Glomerular endothelial cell (primary cell): ENCODE measurements at places on chromosomes 2 and 18.

DNA sequence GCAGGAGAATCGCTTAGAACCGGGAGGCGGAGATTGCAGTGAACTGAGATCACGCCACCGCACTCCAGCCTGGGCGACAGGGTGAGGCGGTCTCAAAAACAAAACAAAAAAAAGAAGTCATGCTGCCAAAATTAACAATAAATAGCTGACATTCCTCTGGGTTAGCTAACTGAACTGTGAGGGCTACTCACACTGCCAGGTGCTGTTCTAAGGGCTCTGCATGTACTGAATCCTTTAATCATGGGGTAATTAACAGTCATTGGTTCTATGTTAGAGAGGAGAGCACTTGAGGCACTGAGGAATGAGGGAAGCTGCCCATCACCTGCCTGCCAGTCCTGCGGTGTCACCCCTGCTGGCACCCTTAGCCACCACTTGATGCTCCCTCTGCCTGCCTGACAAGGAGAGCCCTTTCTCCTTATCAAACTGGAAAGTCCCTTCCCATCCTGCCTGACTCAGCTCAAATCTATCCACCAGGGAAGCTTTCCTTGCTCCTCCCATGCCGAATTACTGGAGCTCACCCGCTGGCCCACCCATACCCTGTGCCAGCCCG, 73.0 kb upstream of the RIOK3 start:
- DNase-seq, result no peak

DNA sequence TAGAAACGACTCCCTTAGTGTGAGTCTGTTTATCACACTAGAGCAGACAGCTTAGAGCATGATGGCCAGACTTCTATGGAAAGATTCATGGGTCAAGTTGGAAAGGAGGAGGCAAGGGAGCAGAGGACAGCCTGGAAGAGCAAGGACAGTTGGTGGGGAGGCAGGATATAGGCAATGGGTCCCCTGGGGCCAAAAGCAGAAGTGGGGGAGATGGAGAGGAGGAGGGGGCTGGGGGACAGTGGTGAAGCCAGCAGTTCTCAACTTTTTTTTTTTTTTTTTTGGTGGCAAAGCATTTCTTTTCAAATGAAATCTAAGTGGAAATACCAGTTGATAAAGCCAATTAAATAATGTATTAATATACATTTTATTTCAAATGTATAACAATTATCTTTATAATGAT, 197.9 kb downstream of the HRH4 start:
- no peak for DNase-seq

- no peak for DNase-seq
These were observed 24.2 kb downstream of the ADI1 start for GRCh38 chr2:3494984-3495666.

DNA sequence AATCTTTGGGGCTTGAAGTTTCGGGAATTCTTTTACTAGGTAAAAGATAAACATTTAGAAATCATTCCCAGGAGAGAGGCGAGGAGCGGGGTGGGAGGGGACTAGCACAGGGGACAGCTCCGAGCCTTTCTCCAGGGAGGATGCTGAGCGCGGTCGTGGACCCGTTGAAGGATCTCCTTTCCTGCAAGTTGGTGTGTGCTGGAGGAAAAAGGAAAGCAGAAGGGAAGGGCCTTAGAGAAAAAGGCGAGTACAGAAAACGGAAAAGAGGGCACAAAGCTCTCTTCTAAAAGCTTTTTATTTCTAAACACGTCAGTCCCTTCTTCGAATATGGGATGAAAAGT, 640 bp downstream of the SLC39A6 start:
- no peak for DNase-seq

GRCh38 chr2:198273660-198274059, 469.3 kb downstream of the PLCL1 start:
- no peak for DNase-seq

- DNase-seq, result no peak
These were observed 11.8 kb downstream of the DSC3 start for GRCh38 chr18:31030574-31031278.

- no peak for DNase-seq
These were observed 31.0 kb downstream of the INO80D start for GRCh38 chr2:206054952-206055351.

GRCh38 chr2:220998156-220998555, 573.9 kb downstream of the EPHA4 start:
- DNase-seq, result no peak

GRCh38 chr2:83162421-83162820, 1296.7 kb downstream of the SUCLG1 start:
- no peak for DNase-seq

- DNase-seq, result no peak
These were observed 30.0 kb upstream of the KLHL29 start for GRCh38 chr2:23355001-23355400.

- DNase-seq, result no peak
These were observed 94.6 kb downstream of the EN1 start for GRCh38 chr2:118752762-118753429.

DNA sequence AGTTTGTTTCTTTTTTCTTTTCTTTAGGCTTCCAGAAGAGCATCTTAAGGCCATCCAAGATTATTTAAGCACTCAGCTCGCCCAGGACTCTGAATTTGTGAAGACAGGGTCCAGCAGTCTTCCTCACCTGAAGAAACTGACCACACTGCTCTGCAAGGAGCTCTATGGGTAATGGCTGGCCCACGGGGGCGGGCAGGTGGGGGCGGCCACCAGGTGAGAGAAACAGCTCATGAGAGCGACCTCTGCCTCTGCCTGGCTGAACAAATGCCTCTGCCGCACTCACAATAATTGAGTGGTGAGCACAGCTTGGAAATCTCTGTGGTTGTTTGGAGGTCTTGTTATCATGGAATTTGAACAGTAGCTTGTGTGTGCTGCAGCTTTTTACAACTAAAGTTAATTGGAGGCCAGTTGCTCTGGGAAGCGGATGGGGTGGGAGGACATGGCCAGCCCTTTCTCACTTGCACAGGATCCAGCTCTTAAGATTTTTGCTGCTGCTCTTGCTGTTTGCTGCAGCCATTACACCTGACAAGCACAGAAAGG, 70.4 kb downstream of the INPP5D start:
- DNase-seq, result no peak

DNA sequence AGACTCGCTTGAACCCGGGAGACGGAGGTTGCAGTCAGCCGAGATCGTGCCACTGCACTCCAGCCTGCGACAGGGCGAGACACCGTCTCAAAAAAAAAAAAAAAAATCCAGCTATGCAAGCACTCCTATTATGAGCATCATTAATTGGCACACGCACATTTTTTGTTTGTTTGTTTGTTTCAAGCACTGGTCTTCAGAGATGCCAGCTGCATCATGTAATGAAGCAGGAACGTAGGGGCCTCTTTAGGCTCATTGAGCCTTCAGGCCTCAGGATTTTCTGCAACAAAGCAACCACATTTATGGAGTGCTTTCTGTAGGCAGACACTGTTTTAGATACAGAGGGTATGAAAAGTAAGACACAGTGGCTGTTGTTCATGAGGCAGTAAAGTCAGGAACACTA, 585.8 kb downstream of the CNTNAP5 start:
- no peak for DNase-seq

DNA sequence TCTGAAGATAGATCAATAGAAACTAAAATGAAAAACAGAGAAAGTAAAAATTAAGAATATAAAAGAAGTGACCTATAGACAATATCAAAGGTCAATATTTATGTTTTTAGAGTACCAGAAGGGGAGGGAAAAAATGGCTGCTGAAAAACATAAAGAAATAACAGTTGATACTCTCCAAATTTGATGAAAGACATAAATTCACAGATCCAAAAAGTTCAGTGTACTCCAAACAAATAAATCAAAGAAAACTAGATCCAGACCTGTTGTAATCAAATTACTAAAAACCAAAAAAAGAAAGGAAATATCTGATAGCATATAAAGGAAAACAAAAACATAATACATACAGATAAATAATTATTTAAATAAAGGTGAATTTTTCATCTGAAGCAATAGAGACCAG, 1689.1 kb upstream of the TMEFF2 start:
- no peak for DNase-seq

DNA sequence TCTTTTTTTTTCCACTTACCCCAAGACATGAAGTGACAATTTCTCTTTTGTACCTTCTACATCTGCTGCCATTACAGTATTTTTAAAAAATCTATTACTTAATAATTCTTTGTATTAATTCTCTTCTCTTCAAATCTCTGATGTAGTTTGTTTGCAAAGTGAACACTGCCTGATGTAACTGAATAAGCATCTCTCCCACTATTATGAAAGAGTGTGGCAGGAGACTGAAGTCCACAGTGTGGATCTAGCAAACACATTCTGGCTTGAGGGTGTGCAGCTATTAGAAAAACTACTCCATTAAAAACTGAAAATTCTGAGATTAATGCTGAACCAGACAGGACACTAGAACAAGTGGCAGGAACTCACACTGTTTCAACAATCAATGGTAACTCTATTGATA, 5.0 kb upstream of the SERPINB8 start:
- DNase-seq, result no peak

DNA sequence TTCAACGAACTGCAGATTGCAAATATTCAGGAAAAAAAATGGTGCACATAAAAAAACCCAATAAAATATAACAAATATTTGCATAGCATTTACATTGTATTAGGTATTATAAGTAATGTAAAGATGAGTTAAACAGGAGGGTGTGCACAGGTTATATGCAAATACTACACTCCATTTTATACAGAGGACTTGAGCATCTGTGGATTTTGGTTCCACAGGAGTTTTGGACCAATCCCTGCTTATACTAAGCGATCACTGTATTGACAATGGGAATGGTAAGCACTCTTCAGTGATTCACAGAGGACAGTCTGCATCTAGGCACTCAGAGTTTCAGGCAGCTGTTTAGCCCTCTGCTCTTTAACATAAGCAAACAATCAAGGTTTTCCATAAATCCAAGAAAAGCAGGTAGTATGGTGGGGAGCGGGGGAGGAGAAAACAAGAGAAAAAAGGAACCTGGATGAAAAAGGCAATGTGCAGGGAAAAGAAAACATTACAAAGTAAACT, 206.0 kb upstream of the PARD3B start:
- DNase-seq, result no peak

DNA sequence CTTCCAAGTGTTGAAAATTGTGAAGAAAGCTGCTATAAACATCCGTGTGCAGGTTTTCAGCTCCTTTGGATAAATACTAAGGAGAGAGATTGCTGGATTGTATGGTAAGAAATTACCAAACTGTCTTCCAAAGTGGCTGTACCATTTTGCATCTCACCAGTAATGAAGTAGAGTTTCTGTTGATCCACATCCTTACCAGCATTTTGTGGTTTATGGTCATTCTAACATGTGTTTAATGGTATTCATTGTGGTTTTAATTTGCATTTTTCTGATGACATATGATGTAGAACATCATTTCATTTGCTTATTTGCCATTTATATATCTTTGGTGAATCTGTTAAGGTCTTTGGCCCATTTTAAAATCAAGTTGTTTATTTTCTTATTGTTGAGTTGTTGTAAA, 260.7 kb downstream of the SPAG16 start:
- DNase-seq, result no peak

DNA sequence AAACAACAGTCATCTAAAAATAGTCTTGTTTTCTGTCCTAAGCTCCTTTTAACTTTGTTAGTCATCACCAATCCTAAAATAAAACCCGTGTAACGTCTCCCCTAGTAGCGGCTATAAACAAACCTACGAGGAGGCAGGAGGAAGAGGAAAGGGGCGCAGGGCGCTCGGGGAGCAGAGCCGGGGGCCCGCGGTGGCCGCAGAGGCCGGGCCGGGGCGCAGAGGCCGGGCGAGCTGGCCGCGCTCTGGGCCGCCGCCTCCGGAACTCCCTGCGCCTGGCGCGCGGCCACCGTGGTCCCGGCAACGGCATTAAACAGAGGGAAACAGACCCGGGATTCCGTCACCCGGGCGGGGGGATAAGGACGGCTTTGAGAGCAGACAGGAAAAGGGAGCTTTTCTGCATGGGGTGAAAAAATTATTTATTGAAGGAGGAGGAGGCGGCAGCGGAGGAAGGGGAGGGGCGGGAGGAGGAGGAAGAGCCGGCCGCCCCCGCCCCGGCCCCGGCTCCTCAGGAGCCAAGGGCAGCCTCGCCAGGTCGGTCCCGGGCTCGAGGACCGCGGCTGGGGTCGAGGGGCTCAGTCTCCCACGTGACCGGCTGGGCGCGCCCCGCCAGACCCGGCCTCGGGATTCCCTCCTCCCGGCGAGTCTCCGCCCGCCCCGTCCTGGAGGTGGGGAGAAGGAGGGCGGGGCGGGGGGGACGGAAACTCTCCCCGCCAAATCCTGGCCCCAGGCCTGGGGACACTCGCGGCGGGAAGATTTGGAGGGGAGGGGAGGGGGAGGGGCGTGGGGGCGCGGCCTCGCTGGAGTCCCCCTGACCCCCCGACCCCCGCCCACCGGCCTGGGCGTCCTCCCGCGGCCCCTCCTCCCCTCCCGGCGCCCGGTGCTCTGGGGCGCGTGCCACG, 1.8 kb upstream of the NFATC1 start:
- no peak for DNase-seq
